ENCODE measurements at places on chromosomes 5 and 9.
A peak's percentile ranks its signal among the peaks of the same experiment; 100 is the strongest.

- DNase-seq, result no peak
Observed at GRCh38 chr5:7325975-7326913, 69.7 kb upstream of the ADCY2 start.

DNA sequence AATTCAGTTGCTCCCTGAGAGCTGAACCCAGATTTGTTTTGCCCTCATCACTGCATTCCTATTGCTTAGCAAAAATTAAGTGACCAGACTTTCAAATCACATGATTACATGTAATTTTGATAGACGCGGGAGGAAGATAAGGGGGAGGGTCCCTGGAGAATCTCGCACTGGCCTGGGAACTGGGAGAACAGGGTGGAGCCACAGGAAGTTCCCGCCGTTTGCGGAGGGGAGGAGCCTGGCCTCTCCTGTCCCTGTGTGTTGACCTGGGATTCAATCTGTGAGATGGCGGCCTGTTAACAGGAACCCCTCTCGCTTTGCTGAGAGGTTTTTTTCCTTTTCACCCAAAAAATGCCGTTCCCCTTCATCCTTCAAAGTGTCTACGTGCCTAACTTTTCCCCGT is 142.9 kb upstream of the OR13F1 start:
- no peak for DNase-seq

DNA sequence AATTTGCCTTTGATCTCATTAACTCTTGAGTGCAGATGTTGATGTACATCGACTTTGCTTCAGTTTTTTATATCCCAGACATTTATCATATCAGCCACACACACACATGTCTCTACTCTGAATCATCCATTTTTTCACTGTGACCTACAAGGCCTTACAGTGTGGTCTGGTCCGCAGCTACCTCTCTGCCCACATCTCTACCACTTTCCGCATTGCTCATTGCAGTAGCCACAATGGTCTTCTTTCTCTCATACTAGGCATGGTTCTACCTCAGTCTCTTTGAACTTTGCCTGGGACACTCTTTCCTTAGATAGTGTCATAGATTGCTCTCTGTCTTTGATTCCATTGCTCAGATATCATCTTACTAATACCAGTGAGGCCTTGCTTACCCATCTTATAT is 87.9 kb upstream of the FSD1L start:
- no peak for DNase-seq

DNA sequence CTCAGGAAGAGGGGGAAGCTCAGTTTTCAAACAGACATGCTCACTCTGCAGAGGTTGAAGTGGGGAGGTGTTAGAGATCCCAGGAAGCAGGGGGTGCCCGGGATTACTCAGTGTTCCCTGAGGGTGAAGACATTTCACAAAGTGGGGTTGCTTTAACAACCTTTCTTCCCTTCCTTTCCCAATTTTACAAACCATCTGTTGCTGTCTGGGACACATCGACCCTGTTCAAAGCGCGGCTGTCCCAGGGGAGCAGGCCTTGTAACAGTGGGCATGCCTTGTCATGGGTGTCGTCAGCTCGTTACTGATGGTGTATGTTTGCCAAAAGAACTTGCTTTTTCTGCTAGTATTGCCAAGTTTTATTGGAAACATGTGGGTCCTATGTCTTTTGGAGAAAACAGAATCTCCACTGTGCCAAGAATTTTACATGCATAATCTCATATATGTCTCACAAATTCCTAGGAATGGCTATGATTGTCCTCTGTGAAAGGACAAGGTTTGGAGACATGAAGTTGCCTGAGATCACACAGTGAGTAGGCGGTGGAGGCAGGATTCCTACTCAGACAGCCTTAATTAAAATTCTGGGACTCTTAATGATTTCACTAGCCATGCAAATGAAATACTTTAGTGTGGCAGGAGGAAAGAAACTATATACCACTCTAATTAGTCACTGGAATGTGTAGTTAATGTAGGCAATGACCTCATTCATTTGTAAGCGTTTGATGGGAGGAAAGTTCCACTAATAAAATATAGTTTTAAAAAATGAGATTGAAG is 198.9 kb downstream of the NXNL2 start:
- DNase-seq, result no peak

GRCh38 chr9:20394969-20395368 is 227.3 kb downstream of the MLLT3 start:
- DNase-seq, result no peak

- DNase-seq, result no peak
Observed at GRCh38 chr9:127897193-127897692, 2.2 kb downstream of the ST6GALNAC6 start.

- DNase-seq, result no peak
Observed at GRCh38 chr5:14268738-14269137, 125.6 kb downstream of the TRIO start.

DNA sequence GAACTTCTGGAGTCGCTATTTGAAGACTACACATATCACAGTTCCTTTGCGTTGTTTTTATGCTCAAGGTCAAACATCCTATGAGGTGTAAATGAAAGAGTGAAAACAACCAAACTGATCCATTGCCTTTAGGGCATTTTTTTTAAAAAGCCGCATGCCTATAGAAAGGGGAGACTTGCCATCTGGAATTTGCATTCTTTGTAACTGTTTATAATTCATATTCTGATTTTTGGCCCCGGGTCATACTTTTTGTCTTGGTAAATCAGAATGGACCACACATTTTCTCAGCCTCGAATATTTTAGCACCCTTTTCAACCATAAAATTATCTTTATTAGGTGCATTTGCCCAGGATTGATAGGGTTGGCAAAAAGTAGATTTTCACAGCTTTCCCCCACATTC is 188.0 kb downstream of the GOLPH3 start:
- no peak for DNase-seq

GRCh38 chr5:141585594-141585993 is 33.2 kb downstream of the DIAPH1 start:
- DNase-seq, result no peak

DNA sequence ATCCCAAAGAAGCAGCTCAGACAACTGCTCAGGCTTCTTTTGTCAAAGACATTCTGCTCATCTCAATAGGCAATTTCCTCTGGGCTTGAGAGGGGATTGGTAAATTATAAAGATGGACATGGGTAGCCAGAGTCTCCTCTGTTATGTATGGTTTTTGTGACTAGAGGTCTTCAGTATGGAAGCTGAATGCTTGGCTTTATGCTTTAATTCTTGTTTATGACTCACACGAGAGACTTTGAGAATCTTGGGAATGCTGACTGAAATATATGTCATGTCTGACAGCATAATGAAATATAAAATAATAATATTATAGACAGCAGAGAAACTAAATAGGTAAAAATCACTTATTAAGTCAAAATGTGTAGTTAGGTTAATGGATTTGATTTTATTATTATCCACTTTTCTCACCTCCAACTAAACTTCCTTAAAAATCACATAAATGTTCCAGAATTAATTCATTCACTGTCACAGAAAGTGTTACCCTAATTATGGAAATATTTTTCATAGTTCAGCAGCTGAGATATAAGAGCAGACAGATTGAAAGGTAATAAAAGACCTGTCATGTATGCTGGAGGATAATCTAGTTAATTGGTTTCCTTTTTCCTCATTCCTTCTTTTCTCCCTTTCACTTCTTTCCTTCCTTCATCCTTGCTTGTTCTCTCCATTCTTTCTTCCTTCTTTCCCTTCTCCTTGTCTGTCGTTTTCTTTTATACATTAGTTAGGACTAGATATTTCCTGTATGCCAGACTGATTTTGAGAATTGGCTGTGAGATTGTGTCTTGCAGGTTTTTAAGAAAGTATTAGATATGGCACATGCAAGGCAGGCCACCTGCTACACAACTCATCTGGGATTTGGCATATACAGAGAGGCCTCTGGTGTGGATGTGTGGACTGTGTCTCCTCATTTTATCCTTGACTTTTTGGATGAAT is 1866.1 kb upstream of the NUDT12 start:
- DNase-seq, result no peak

GRCh38 chr9:76713381-76713780 is 50.9 kb upstream of the PCA3 start:
- DNase-seq, result no peak

DNA sequence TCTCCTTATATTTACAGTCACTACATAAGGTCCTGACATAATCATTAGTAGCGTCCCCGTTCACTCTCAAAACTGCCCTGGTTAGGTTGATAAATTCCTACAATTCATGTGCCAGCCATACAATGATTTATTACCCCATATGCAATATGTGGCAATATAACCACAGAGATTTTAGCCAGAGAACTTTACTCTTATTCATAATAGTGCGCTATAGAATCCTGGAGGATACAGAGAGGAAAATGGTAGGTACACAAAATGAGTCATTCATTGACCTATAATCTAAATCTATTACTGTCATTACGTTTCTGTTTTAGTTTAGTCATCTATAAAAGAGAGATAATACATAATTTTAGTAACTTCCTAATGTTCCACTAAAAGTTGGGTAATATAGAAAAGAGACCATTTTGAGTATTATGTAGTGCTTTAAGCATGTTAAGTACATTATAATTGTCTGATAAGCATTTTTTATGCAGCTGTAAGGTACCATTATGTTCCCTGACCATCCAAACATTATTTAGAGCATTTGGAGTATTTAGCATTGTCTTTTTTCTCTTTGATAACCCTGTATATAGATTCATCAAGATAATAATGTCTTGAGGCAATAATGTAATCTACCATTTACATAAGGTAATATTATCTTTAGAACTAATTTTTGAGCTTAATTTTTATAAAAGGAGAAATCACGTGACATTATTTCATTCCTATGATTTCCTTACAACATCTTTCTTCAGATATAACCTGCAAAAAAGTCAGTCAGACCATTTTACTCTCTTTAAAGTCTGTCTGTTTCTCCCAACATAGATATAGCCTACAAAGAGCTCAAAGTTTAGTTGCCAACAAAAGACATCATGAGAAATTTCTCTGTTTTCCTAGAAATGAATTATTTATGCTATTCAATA is 655.5 kb upstream of the ZNF608 start:
- no peak for DNase-seq

- no peak for DNase-seq
Observed at GRCh38 chr9:10059044-10059443, 553.8 kb downstream of the PTPRD start.

DNA sequence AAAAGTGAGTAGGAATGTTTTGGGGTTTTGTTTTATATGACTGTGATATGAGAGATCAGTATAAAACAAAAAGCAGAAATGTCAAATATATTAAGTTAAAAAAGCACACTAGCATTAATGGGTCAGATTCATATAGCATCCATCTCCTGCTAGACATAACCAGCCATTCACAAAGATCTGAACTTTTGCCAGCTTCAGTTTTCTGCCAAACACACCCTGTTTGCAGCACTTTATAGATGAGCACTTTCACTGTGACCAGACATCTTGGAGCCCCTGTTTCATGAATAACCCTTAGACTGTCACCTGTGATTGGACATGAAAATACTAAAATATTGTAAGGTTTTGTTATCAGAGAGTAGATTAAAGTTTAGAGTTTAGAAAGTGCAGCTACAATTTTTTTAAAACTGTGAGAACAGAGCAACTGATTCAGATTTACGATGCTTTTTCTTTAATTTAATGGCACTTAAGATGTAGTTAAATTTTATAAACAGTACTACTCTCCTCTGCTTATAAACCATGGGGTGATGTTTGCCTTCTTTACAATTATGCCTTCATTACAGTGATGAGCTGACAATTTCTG is 142.6 kb downstream of the KCTD16 start:
- DNase-seq, result no peak

DNA sequence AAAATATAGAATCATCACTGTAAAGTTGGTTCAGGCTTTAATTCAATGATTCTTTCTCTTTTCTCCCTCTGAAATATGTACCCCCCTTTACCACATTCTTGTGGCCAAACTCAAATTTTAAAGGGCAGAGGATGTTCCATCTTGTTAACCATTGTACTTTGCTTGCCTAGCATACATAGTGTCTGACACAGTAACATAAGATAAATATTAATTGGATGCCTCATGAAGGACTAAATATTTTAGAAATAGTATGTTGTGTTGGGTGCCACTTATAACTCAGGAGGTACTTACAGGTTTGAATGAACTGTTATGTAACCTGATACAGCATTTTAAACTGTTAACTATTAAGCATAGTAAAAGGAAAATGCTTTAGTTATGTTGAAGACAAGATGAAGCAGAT is 71.5 kb downstream of the NIPBL start:
- no peak for DNase-seq

DNA sequence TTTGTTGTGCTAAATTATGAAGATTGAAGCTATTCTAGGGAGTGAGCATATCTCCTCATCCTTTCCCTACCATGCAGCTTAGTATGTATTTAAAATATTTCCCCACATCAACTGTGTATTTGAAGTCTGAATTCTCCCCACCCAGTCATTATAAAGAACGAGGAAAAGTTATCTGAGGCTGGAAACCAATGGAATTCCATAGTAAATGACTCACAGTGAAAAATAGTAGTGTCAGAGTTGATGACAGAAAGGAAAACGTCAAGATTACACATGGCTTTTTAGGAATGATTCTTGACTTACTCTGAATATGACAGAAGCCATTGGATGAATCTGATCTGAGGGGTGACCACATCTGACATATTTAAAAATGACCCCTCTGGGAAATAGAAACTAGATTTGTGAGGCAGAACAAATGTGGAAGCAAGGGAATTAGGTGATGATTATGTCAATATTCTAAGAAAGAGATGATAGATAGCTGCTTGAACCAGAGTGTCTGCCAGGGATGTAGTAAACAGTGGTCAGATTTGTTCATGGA is 1768.9 kb upstream of the CDH9 start:
- no peak for DNase-seq

GRCh38 chr9:69502671-69503301 is 169.4 kb downstream of the APBA1 start:
- DNase-seq, result no peak

DNA sequence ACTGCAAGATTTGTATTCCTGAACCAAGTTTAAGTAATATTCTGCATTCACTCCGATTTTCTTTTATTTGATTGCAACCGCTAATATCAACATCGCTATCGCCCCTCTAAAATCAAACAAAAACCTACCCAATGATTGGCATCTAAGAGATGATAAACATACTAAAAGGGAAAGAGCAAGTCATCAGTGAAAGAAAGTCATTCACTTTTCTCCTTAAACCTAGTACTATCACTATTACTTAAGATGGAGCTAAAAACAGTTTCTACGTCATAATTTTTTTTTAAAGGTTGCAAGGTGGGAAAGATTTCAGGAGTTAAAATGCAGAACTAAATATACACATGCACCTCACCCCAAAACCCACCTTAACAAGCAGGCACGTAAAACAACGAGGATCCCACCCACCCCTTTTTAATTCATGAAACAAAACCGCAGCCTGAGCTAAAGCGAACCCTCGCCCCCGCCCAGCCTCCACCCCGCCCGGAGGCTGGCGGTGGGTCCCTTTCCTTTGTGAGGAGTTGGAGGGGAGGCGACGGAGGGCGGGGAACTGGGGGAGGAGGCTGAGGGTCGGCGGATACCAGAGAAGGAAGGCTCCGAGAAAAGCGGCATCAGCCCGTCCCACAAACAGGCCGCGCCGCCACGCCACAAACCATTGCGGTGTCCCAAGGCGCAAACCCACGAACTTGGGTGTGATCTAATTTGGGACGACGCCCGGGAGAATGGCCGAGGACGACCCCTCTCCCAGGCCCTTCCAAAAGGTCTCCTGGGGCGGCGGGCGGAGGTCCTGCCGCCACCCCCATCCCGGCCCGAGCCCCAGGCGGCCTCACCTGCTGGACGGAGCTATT is 861 bp downstream of the UBQLN1 start:
- DNase-seq, result peak; percentile 72

- DNase-seq, result no peak
Observed at GRCh38 chr5:108983461-108984092, 235.9 kb downstream of the FER start.

Data from CD4-positive, alpha-beta T cell treated with Interleukin-12 subunit alpha and Interleukin-12 subunit beta, for 1 hour (primary cell).